ENCODE measurements at places on chromosomes 2 and 18. TPM values are rescaled to one million over a fixed set of nuclear protein-coding genes. Genes with fewer than 3 reads are reported as not detected.

Gene FEV
- total RNA-seq: not detected

Gene TUBB8B
- total RNA-seq: not detected

Gene UGT1A10
- not detected for total RNA-seq

Gene CYS1
- 3.8 TPM for total RNA-seq
